ENCODE measurements at places on chromosomes 2 and 18. TPM values are rescaled to one million over a fixed set of nuclear protein-coding genes. Genes with fewer than 3 reads are reported as not detected.

- no peak for DNase-seq
Observed at GRCh38 chr2:75311521-75311920, 112.2 kb upstream of the TACR1 start.

GRCh38 chr2:205771666-205772065 lies 89.4 kb downstream of the NRP2 start:
- no peak for DNase-seq

GRCh38 chr18:42549596-42549995 lies 565.9 kb downstream of the RIT2 start:
- no peak for DNase-seq

GRCh38 chr2:1791006-1791605 lies 46.8 kb upstream of the PXDN start:
- no peak for DNase-seq

DNA sequence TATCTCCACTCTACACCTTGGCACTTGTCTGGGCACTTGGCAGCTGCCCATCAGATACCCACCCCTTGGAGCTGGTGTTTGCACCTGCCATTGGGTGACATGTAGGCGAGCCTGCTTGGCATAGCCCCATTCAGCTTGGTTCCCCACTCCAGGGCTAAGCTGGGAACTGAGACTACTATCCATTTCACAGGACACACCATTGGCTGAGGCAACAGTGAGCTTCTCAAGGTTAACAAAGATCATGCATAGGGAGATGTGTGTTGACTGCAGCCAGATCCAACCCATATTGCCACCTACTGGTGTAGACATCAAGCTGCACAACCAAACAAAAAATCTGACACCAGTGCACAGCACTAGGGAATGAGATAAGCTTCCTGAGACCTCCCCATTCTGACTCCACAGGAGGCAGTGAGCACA lies 1389.8 kb upstream of the TMEFF2 start:
- no peak for DNase-seq

- peak; percentile 24 for DNase-seq
Observed at GRCh38 chr2:18885457-18885856, 296.1 kb upstream of the NT5C1B start.

The POLR1B gene
- total RNA-seq = 16.0 TPM

The GULP1 gene
- total RNA-seq = 17.4 TPM

- DNase-seq = no peak
Observed at GRCh38 chr2:220503431-220503830, 876.0 kb downstream of the SLC4A3 start.

The MBP gene
- total RNA-seq = 21.7 TPM

The PAIP2B gene
- 20.5 TPM for total RNA-seq

GRCh38 chr18:36576339-36576738 lies 252.5 kb downstream of the TPGS2 start:
- DNase-seq = no peak

The LYPD6 gene
- total RNA-seq = 0.27 TPM

The KCNIP3 gene
- total RNA-seq = 4.1 TPM

DNA sequence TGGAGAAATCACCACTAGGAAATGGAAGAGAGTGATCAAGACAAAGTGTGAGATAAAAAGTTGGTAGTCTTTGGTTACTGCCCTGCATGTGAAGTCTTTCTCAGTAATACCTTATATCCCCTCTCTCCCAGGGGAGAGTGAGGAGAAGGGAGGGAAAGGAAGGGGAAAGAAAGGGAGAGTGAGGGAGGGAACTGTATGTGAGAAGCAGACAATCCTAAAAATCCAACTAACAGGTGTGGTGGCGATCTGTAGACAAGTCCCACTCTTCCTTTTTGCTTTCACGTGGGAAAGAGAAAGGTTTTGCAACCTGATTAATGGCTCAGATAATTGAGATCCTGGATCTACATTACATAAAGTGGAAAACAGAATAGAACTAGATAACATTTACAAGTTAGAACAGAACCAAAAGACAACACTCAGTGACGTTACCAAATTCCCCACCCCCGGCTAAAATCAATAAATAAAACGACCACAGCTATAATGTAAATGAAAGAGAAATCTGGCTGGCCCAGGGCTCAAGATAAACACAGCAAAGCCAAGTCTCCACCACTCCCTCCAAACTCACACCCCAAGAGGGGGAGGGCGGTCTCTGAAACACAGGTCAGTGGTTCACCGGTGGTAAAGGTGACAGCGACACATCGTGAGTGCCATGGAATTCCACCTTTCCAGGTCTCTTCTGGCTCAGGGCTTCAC lies 10.0 kb upstream of the APCDD1 start:
- no peak for DNase-seq

- DNase-seq = no peak
Observed at GRCh38 chr2:23492337-23492675, 107.3 kb downstream of the KLHL29 start.

GRCh38 chr18:77106331-77106730 lies 26.3 kb downstream of the MBP start:
- DNase-seq = no peak

DNA sequence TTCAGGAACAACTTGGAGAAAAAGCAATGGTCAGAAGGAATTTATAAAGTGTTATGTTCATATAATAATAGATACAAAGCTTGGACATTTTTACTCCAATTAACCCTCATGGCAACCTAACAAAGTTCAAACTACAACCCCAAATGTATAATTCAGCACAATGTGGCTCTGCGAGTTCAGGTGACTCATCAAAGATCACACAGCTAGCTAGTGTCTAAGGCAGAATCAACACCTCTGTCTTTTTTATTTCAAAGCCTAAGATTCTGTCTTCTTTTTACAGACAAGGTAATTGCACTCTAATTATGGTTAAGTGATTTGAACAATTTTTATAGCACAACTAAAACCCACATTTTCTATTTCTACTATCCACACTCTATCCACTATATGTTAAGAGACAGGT lies 90.5 kb downstream of the CHST9 start:
- DNase-seq = no peak

DNA sequence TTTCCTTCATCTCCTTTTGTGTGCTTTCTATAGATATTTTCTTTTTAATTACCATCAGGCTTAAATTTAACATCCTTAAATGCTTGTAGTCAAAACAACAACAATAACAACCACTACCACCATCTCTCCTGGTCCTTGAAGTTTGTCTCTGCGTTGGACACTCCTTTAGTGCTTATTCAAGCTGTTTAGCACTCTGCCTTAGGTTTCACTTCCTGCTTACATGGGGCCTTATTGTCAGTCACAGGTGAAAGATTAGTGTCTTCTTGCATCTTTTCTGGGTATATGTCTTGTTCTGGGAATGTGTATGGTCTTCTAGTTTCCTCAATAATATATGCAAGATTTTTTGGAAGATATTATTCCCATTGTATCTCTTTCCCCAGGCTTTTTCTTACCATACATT lies 240.1 kb upstream of the NXPH2 start:
- no peak for DNase-seq

DNA sequence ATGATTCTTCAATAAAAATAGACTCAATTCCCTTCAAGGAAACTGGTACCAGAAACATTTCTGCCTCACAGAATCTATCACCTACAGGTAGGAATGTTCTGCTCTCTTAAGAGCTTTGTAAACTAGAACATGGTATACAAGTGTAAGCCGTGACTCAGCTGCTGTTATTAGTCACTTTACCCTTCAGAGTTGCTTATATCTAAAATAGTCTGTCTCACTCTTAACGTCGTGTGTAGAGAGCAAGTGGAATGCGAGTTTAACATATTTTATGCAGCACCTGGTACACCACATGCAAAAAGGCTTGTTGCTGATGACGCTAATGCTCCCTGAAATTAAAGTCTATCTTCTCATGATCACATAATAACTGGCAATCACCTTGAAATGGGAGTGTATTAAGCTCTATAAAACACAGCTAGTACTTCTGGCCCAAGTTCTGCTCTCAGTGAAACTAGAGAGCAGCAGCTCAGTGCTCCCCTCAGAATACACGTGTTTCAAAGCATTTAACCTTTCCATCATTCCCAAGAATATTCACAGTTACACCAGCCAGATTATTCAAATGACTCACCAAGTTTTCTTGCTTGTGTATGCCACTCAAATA lies 420.0 kb downstream of the ZEB2 start:
- DNase-seq = no peak

The ATP5F1A gene
- 1,001 TPM for total RNA-seq

DNA sequence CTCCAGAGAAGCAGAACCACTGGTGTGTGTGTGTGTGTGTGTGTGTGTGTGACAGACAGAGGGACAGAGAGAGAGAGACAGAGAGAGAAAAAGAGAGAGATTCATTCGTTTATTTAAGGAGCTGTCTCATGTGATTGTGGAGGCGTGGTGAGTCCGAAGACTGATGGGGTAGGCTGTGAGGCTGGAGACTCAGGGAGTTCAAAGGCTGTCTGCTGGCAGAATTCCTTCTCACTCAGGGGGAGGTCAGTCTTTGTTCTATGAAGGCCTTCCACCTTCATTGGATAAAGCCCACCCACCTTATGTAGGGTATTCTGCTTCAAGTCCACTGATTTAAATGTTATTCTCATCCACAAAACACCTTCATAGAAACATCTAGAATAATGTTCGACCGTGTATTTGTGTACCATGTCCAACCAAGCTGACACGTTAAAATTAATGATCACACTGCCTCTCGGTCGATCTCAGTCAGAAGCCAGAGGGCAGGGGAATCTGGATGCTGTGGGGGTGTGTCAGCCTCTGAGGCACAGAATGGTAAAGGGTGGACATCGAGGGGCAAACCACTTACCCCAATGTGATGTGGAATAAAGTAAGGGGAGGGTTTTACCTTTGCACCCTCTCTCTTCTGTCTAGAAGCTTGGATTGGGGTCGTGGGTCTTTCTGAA lies 275.6 kb downstream of the SLC4A3 start:
- no peak for DNase-seq

The SCN9A gene
- 6.4 TPM for total RNA-seq

- DNase-seq = no peak
Observed at GRCh38 chr2:217662984-217663602, 339.7 kb downstream of the TNS1 start.

DNA sequence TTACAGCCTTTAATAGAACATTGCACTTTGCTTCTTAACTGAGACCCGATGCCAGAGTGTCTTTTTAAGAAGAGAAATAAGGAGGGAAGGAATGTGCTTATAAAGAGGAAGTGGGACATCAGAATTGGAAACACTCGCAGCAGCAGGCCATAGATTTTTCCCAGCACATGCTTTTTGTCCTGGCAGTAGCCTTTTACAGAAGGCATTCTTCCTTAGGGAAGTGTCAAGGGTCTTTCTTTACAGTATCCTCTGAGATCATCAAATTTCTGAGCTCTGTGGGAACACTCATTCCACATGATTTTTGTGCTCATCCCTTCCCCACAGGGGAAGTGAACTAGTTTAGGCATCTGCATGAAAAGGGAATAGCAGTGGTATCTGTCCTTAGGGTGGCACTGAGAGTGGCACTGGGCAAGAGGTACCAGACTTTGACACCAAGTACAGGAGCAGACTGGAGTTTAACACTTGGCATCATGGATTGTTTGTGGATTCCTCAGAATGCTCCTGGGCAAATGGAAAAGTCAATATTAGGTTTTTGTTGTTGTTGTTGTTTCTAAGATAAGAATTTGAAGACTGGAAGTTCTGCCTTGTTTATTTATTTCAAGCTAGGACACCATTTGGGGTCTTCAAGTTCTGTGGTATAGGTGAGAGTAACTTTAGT lies 4.1 kb downstream of the MYO1B start:
- DNase-seq = no peak

The MAB21L4 gene
- not detected for total RNA-seq

DNA sequence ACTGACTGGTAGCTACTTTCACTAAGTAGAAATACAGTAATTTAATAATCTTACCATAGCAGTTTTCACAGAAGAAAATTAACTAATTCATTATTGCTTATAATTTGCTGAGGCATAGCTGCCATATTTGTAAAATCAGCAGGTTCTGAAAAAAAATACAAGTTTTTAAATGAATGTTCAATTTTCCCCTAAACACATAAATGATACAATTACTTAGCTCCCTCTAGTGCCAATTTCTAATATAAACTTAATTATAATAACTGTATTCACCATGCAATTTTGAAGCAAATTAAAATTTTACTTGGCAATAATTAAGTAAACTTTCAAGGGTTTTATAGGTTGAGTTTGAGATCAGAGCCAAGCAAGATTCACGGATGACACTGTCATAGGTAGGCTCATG lies 1321.6 kb upstream of the ACVR2A start:
- no peak for DNase-seq

The CD207 gene
- total RNA-seq = not detected

The MFSD2B gene
- 0.39 TPM for total RNA-seq

- DNase-seq = no peak
Observed at GRCh38 chr2:55896633-55897032, 26.9 kb downstream of the EFEMP1 start.

The NIFK gene
- 22.1 TPM for total RNA-seq

The GALNT3 gene
- 0.35 TPM for total RNA-seq

Data from left cardiac atrium (tissue), 4 donors.